ENCODE measurements at places on chromosomes 4 and X.

- no peak for DNase-seq
Measured at GRCh38 chrX:105098812-105099211, 121.7 kb downstream of the TEX13A start.

- DNase-seq, result no peak
Measured at GRCh38 chr4:29278585-29278984, 1441.6 kb upstream of the PCDH7 start.

DNA sequence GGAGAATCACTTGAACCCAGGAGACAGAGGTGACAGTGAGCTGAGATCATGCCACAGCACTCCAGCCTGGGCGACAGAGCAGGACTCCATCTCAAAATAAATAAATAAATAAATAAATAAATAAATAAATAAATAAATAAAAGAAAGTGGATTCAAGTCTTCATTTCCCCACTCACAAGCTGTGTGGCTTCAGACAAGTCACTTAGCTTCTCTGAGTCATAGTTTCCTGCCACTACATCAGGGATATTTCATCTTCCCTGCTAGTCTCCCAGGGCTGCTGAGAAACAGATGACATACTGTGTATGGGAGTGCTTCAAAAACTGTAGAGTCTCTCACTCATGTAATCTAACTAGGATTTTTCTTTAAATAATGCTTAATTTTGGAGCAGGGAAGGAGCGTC, 37.2 kb downstream of the TBC1D9 start:
- DNase-seq, result no peak

DNA sequence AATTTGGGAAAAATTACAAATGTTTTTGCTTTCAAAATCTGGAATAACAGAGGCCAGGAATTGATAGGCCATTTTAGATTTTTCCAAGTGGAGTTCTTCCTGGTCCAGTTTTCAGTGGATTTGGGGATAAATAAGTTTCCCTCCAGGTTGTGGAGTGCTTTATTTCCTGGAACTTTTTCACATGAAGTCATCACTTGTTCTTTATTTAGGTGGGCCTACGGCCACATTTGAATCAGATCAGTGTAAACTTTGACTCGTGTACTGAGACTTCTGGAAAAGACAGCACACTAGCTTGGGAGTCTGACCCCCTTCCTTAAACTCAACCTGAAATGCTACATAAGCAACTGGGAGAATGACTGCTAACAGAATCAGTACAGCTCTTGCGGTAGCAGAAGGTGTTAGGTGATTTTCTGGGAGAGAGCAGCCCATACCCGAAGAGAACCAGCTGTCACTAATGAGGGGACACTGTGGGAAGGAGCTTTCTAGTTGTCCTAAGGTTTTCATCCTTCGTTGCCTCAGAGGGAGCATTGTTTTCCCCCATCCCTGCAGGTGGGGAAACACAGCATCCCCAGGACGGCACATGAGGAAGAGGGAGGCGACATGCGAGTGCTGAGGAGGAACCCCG, 235.2 kb upstream of the FAT1 start:
- no peak for DNase-seq

GRCh38 chrX:97155816-97156215, 272.1 kb downstream of the RPA4 start:
- DNase-seq, result no peak
